BE2C (cell line): ENCODE measurements at places on chromosomes 5 and 9.

DNA sequence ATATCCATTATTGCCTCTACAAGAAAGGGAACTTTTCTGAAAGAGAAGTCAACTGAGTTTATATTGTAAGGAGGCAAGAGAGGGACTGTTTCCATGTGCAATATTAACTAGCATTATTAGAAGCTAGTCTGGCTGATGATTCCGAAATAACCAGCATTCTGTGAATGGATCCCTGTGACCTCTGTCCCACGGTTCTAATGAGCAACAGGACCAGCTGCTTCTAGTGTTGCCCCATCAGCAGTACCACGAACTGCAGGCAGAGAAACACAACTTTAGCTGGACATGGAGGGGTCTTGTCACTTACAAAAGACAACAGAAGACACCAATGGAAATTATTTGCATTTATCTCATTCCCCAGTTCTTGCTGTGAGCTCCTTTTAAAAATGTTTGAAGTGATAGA lies 95.4 kb downstream of the MUSK start:
- no peak for DNase-seq

DNA sequence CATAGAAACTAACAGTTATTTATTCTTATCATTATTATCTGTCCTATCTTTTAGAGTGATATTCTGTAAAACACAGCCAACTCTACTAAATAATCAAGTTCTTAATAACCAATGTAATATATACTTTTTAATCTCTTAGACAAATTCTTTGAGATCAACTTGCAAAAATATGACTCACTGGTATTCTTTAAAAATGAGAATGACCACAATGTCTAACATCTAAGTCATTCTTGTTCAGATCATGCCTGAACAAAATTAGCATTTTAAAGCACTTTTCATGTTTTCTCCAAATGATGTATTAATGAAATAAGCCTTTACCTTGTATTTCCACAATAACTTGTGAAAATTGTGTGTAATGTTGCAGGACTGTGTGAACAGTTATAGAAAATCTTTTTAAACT lies 356.9 kb upstream of the RGMB start:
- DNase-seq = no peak

GRCh38 chr5:94745786-94746730 lies 127.6 kb downstream of the SLF1 start:
- no peak for DNase-seq

DNA sequence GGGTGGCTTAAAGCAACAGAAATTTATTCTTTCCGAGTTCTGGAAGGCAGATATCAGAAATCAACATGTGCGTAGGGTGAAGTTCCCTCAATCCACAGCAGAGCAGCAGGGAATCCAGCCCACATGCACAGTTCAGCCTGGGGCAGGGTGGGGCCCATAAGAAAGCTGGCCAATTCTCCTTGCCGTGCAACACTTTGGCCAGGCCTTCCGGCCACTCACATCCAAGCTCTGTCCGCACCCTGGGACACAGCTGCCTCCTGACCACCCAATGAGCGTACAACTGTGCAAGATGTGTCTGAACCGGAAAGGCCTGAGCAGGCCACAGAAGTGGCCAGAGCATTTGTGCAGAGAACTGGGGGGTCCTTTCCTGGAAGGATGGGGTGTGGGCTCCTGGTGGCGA lies 274.9 kb downstream of the GADD45G start:
- DNase-seq = no peak

GRCh38 chr5:10566543-10567068 lies 2.7 kb downstream of the ANKRD33B start:
- no peak for DNase-seq

GRCh38 chr9:91253488-91253887 lies 108.2 kb downstream of the AUH start:
- no peak for DNase-seq

GRCh38 chr5:148849461-148849860 lies 23.1 kb downstream of the ADRB2 start:
- no peak for DNase-seq
